ENCODE measurements at places on chromosomes 3 and 15. TPM values are rescaled to one million over a fixed set of nuclear protein-coding genes. Genes with fewer than 3 reads are reported as not detected.

CX3CR1 gene
- not detected for total RNA-seq

SPTBN5 gene
- total RNA-seq = 2.5 TPM

CYP11A1 gene
- total RNA-seq = not detected

GOLGA8T gene
- not detected for total RNA-seq

POLQ gene
- 13.6 TPM for total RNA-seq

ISLR gene
- 0.36 TPM for total RNA-seq

TEX55 gene
- total RNA-seq = not detected

PLA2G4B gene
- 0.62 TPM for total RNA-seq

PCOLCE2 gene
- total RNA-seq = 9.0 TPM

Data from melanocyte of skin (primary cell).